Stimulated activated CD8-positive, alpha-beta memory T cell treated with anti-CD3 and anti-CD28 coated beads, Interleukin-7, amount 100 ng/mL, for 48 hours (primary cell): ENCODE measurements at places on chromosomes 2 and 18.

DNA sequence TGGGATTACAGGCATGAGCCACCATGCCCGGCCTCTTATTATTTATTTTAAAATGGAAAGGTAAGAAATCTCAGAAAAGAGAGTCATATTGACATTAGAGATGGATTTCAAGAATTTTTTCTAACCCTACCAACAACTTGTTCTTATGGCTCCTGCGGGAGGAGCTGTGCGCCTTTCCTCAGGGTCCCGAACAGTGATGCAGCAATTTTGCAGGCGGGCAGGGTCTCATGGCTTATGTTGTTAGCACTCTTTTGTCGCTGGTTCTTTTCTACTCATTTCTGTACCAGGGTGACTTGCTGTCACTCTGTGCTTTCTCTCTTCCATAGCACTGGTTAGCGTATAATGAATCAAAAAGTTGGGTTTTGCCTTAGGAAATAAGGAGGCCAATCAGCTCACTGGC, 148.8 kb upstream of the DLGAP1 start:
- no peak for DNase-seq

- no peak for DNase-seq
These were observed 698.7 kb downstream of the TDRD15 start for GRCh38 chr2:21822505-21822904.

GRCh38 chr2:231795525-231796327, 9.5 kb downstream of the COPS7B start:
- no peak for DNase-seq

GRCh38 chr2:139031722-139032121, 251.5 kb upstream of the NXPH2 start:
- no peak for DNase-seq

GRCh38 chr2:71640489-71640888, 187.1 kb downstream of the DYSF start:
- no peak for DNase-seq

- no peak for DNase-seq
These were observed 1.5 kb downstream of the ESCO1 start for GRCh38 chr18:21598726-21599584.

GRCh38 chr18:54035927-54036326, 188.5 kb downstream of the MBD2 start:
- no peak for DNase-seq

GRCh38 chr18:22349317-22349898, 68.3 kb downstream of the CTAGE1 start:
- DNase-seq: no peak

DNA sequence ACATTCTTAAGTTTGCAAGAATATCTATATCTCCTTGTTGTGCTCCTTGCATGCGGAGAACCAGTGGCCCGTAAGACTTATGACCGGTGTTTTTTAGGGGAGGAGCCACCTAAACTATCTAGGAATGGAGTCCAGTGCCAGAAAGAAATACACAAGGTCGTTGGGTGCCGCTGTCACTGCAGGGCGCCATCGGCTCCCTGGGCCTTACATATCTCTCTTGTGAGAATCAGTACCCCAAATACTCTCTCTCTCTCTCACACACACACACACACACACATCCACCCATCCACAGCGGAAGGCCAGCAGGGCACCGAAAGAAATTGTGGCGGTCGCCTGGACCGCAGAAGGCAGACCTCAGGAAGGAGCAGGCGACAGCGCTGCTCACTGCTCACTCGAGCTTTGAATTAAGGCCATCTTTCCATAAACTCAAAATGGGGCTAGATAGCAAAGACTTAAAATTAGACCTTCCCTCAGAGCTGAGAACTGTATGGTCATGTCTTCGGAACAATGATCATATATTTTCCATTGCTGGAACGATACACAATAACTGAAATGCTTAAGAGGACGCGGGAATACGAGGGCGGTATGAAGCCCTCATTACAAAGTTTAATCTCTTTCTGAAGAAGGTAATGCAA, 10.4 kb downstream of the NR4A2 start:
- no peak for DNase-seq

DNA sequence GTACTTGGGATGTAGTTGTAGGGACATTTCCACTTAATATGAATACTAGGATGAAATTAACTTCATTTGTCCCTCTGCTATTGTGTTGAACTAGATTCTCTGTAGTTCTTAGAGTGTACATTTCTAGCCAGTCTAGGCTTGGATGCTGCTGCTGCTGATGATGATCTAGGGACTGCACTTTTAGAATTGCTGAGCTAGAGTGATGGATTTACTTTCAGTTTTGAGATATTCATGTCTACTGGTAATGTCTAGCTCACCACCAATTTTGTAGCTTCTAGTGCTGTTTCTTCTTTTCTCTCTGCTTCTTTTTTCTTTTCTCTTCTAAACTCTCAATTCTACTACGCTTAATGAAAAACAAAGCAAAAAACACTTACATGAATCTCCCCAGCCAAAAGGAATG, 49.4 kb downstream of the MRPS9 start:
- DNase-seq: no peak

DNA sequence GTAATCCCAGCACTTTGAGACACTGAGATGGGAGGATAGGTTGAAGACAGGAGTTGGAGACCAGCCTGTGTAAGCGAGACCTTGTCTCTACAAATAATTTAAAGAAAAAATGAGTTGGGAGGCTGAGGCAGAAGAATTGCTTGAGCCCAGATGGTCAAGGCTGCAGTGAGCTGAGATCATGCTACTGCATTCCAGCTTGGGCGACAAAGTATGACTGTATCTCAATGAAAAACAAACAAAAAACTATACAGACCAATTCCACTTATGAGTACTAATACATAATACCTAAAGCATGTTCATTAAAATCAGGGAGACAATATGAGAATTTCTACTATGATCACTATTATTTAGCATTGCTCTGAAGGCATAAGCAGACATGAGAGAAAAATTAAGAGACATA, 12.6 kb downstream of the RNF149 start:
- no peak for DNase-seq

- no peak for DNase-seq
These were observed 2.6 kb downstream of the TET3 start for GRCh38 chr2:73987109-73987947.

DNA sequence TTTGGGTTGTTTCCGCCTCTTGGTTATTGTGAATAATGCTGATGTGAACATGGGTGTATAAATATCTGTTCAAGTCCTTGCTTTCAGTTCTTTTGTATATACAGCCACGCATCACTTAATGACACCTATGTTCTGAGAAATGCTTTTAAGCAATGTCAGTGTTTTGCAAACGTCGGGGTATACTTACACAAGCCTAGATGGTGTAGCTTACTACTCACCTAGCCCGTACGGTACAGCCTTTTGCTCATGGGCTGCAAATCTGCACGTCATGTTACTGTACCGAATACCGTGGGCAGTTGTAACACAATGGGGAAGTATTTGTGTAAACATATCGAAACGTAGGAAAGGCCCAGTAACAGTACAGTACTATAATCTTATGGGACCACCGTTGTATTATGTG, 12.4 kb downstream of the RALB start:
- DNase-seq: no peak

DNA sequence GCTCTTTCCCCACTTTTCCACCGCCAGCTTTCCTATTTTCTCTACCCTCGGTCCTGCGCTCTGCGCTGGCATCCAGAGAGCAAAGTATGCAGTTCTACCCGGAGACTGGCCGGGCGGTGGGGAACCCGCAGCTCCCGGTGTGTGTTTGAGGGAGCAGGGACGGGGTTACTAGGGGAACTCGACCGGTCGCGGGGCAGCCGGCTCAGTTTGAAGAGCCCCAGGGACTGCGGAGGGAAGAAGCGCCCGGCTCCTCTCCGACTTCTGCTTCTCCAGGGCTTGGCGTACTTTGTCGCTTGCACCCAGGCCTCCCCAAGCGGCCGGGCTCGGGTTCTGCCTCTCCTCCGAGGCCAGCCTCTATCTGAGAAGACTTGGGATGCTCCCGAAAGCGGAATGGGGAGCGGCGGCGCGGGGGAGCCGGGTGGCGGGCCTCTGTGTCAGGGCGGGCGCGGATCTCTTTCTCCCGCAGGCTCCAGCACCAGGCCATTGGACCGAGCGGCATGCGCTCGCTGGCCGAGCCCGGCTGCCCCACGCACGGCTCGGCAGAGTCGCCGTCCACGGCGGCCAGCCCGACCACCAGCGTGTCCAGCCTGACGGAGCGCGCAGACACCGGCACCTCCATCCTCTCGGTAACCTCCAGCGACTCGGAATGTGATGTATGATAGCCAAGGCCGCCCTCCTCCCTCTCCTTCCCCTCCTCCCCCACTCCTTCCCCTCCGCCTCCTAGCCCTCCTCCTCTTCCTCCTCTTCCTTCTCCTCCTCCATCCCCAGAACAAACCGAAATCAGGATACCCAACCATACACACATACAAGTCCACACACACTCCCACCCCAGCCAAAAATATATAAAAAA, 2.8 kb downstream of the SIX3 start:
- no peak for DNase-seq

DNA sequence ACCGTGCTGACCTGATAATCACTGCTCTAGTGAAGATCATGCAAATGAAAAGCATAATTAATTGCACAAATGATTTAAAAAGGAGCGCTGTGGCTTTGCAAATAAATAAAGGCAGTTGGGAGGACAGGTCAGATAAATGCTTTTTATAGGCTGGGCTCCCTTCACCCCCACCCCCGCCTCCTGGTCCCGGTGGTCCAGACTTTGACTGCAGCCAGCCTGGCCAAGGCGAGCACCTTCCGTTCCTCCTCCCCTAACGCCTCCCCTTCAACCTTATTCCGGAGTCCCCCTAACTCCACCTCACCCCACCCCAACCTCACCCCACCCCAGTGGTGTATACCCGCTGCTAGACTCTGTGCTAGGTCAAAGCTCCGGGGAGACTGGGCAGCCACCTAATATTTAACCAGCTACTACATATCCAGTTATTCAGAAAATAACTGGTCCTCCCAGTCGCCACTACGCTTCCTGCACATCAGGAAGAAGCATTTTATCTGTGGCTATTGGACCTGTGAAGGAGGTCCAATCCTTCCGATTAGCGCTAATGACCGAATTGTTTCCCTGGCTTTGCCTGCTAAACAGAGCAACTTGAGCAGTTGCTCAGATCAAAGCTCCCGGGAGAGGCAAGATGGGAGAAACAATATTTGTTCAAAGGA, 3.7 kb upstream of the SP9 start:
- no peak for DNase-seq

DNA sequence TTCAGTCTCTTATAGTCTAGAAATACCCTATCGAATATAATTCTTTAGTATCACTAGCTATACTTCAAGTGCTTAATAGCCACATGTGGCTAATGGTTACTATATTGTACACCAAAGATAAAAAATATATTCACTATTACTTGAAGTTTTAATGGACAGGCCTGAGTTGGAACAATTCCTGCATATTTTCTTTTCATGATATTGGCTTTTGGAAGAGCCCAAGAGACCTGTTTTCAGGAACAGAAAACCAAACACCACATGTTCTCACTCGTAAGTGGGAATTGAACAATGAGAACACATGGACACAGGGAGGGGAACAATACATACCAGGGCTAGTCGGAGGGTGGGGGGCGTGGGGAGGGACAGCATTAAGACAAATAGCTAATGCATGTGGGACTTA, 334.4 kb upstream of the TRIB2 start:
- DNase-seq: no peak

DNA sequence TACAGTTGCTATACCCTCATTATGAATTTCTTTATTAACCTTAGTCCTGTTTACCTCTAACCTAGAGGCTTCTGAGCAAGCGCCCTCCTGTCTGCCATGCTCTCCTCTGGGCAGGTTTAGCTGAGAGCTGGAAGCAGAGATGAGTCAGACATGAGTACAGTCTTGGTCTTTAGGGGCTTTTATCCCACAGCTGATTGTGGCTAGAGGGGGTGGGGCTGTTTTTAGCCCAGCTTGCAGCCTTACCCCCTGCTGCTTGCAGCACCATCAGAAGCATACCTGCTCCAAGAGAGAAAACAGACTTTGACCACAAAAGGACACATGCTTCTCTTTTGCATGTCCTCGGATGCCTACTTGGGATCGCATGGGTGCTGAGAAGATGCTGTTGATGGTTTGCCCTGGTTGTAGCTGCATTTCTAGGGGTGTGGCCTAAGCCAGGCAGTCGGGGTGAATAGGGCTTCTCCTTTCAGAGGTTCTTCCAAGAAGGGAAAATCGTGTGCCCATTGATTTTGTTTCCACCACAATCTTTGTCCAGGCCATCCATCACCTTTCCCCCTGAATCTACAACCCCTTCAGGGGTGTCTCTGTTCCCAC, 115.0 kb upstream of the LGALSL start:
- no peak for DNase-seq

- no peak for DNase-seq
These were observed 123.5 kb downstream of the PLEKHM3 start for GRCh38 chr2:207901829-207902228.

DNA sequence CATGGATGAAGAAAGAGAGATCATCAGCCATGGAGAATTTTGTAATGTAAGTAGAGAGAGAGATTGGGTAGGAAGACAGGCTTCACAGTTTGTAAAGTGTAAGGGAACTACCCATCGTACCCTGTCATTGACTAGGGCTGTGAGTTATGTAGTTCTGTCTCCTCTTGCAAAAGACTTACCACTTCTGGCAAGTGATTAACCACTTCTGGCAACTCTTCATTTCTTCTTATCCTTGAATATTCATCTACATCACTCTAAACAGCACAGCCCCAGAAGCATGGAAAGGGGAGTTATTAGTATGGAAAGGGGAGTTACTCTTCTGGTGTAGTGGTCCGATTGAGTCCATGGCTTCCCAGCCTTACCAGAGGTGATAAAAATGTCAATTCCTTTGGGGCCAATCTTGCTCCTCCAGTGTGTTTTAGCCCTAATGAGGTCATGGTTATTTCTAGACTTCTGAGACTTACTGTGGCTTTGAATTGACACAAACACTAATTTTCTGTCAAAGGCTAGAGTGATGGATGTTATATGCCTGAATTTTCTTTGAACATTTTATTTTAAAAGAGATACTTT, 52.0 kb downstream of the STAT1 start:
- DNase-seq: no peak

DNA sequence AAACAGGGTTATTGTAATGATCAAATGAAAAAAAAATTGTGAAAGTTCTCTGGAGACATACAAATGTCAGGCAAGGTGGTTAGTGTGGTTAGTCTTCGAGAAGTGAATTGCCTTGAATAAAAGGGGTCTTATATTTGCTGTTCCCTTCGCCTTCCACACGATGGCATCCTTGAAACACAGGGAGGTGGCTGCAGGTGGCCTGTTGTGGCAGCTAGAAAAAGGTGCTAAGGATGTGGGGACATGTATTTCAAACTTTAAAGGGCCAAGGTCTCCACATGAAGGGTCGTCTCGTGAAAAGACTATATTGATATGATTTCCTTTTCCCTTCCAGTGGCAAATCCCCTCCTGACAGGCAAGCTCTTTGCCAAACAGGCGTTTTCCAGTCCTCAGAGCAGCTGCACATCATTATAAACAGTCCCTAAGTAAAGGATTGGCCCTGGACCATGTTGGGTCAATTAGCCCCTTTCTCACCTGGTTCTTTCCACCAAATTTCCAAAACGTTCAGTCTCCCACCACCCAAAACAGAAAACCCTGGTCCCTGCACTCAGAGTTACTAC, 68.5 kb downstream of the COPS8 start:
- peak; percentile 37 for DNase-seq
